CD4-positive, alpha-beta T cell treated with Interleukin-15 for 4 hours (primary cell): ENCODE measurements at places on chromosomes 7 and 10.

- DNase-seq = no peak
Observed at GRCh38 chr7:83452256-83452655, 196.7 kb downstream of the SEMA3E start.

DNA sequence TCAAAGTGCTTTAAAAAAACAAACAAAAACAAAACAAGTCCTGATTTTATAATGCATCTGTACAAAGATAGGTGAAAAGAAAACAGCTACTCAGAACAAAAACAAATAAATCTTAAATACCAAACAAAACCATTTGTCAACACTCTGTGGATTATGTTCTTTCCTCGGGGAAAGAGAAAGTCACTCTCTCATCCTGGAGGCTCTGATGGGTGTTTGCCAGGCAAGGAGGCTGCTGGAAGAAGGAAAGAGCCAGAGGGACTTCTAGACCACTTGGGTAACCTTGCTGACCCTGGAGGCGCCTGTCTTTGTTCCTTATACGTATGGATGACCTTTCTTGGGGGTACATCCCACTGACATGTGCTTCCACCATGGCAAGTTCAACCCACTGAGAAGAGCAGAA is 92.8 kb downstream of the ZRANB1 start:
- no peak for DNase-seq

- peak; percentile 20 for DNase-seq
Observed at GRCh38 chr10:73591935-73592699, 975 bp upstream of the USP54 start.

GRCh38 chr7:44278451-44279161 is 46.8 kb downstream of the CAMK2B start:
- no peak for DNase-seq

DNA sequence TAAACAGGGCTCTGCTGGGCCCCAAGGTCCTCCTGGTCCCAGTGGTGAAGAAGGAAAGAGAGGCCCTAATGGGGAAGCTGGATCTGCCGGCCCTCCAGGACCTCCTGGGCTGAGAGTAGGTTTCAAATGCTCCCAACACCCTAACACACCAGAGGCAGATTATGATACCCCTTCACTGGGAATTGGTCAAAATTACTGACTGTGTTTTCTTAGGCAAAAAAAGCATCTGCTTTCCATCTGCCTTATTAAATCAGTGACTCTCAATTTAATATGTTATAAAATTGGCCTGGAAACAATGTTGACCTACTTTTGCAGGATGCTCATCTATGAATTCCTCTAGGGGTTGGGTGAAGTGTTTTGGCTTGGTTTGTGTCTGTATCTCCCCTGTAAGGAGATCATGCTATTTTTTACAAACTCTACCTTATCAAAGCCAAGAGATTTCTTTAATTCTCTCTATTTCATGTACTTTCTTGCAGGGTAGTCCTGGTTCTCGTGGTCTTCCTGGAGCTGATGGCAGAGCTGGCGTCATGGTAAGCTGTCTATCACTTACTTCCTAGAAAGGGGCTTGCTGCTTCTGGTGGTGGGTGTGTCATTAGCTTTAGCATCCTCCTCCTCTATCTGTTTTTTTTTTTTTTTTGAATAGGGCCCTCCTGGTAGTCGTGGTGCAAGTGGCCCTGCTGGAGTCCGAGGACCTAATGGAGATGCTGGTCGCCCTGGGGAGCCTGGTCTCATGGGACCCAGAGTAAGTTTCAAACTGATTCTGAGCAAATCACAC is 15.9 kb downstream of the COL1A2 start:
- no peak for DNase-seq

DNA sequence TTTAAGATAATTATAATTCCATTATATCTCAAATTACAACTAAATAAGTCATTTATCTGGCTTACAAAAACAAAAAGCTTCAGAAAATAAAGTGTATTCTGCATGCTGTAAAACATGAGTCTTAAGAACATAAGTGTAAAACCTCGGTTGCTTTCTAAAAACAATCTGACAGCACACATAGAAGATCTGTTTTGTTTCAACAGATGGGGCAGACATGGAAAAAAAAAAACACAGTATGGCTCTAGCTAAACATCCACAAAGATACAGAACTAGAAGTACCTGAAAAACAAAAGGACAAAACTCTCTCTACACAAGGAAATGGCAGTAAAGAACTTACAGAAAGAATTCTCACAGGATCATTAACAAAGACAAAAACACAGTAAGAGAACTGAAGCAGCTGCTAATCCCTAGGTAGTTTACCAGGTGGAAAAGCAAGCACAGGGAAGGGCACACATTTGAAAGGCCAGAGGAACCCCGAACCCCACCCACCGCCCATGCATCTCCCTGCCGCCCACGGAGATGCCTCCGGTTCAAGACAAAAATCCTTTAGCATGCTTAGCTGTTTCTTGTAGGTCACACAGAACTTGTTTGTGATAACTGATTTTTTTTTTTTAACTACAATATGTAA is 42.5 kb downstream of the DLD start:
- DNase-seq = no peak
